Sciatic nerve (tissue), 2 donors: ENCODE measurements at places on chromosomes 1 and 21. TPM values are rescaled to one million over a fixed set of nuclear protein-coding genes. Genes with fewer than 3 reads are reported as not detected.

GRCh38 chr1:205350691-205351141 lies 6.0 kb downstream of the KLHDC8A start:
- no peak for DNase-seq

DNA sequence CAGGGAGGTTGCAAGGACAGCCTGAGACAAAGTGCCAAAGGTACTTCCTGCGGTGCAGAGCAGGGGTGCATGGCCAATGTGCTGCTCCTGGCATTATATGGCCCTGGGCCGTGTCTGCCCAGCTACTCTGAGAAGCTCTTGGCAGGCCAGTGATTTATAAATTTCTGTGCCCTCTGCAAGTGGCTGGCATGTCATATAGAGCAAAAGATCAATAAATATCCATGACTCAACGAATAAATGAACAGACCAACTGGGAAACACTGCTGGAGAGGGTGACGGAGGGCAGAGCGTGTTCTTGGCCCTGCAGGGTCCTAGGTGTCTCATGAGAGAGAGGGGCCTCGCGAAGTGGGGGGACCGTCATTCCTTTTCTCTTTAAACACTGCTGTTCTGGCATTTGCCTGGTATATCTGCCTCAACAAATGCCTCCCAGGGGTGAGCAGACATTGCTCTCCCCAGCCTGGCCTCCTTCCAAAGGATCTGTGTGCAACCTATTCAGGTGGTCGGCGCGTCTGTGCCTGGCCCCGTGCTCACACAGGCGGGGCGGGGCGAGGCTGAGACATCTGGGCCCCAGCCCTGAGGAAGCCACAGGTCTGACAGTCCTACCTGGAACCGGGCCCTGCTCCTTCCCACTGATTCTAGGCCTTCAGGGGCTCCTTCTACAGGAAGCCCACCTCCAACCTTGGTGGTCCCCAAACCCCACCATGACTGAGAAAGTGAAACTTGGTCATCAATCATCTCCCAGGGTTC lies 82.3 kb downstream of the MRPL37 start:
- no peak for DNase-seq

The C8A gene
- not detected for total RNA-seq

DNA sequence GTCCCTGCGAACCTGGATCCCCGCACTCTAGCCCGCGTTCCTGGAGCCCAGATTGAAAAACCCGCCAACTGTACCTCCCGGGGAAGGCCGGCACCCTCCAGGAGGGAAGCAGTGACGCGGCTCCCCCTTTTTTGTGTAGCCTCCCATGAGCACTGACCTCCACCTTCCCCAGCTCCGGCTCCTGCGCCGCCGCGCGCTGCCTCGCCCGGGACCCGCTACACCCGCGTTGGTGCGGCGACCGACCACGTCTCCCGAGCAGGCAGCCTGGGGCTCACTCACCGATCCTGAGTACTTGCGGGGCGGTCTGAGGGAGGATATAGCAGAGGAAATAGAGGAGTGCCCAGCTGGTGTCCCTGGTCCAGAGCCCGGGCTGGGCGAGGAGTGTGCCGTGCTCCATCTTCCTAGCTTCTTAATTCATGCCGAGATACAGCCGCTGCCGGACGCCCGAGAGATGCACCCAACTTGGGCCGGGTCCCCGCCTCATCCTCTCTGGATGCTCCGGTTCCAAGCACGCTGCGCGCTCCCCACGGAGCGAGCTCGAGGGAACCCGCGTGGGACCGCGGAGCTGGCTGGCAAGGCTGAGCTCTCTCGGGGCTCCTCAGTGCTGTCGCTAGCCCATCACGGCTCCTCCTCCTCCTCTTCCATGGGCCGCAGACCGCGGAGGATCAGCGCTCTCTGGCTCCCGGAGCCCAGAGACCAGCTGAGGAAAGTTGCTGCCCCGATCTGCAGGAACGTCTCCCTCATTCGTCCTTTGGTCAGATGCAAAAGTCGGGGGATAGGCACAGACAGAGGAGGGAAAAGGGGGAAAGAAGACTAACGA lies 482 bp downstream of the GRIK1 start:
- DNase-seq: peak; percentile 39

DNA sequence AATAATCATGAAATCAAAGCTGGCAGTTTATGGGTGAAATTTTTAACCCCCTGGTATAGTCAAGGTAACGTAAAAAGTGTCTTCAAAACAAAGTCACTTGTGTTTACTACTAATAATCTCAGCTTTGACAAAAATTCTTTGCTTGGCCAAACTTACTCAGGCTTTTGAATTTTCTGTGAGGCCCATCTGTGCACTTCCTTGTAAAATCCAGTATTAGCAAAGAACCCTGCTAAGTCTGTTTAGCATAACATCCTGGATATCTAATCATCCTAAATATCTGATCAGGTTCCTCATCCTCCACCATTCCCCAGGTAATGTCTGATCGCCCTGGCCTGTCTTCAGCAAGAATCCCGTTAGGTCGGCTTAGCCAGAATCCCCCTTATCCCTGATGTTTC lies 3.0 kb downstream of the LYST start:
- no peak for DNase-seq

The CAPN9 gene
- total RNA-seq: 0.13 TPM

The TTC39A gene
- 1.2 TPM for total RNA-seq

The SMCP gene
- total RNA-seq: not detected

- no peak for DNase-seq
Observed at GRCh38 chr1:167227934-167228378, 7.3 kb downstream of the POU2F1 start.

- no peak for DNase-seq
Observed at GRCh38 chr1:76027341-76027740, 47.2 kb upstream of the ST6GALNAC3 start.

- no peak for DNase-seq
Observed at GRCh38 chr1:42806593-42806992, 10.3 kb upstream of the ERMAP start.

GRCh38 chr21:45356251-45356650 lies 48.7 kb upstream of the COL18A1 start:
- DNase-seq: no peak

The ACOT11 gene
- 11.9 TPM for total RNA-seq

DNA sequence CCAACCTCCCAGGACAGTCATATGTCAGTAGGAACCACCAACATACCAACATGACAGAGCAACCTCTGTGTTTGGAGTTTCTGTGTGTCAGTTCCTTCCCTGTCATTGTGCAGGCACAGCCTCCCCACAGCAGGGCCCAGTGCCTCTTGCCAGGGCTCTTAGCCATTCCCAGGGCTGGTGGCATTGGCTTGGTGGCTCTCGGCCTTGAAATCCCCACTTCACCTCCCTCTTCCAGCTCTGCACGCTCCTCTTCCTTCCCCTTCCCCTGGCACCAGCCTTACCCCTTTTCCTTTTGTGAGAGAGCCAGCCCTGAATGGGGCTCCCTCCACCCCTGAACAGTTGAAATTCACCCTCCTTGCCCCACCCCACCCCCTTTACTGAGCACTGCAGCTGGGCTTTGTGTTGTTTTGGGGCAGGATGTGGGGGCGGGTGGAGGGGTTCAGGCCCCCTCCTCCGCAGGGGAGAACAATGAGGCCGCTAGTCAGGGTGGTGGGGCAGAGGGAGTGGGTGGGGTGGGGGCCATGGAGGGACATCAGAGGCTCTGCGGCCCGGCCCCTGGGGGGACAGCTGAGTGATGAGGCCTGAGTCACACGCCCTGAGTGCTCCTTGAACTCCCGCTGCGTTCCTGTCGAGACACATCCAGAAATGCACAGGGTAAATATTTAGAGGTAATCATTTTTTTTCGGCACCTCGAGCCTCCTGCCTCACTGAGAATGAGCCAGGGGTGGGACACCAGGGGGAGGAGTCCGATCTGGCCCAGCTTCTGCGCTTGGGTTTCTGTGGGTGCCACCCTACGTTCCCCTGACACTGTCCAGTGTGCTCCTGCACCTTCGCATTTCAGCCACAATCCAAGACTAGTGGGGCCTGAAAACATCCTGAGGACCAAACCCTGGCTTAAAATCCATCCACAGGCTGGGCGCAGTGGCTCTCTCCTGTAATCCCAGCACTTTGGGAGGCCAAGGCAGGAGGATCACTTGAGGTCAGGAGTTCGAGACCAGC lies 28.6 kb downstream of the LGR6 start:
- DNase-seq: no peak

The PTPRC gene
- 62.8 TPM for total RNA-seq

The MORC3 gene
- 58.8 TPM for total RNA-seq

- DNase-seq: no peak
Observed at GRCh38 chr1:226223786-226224244, 351 bp downstream of the MIXL1 start.

DNA sequence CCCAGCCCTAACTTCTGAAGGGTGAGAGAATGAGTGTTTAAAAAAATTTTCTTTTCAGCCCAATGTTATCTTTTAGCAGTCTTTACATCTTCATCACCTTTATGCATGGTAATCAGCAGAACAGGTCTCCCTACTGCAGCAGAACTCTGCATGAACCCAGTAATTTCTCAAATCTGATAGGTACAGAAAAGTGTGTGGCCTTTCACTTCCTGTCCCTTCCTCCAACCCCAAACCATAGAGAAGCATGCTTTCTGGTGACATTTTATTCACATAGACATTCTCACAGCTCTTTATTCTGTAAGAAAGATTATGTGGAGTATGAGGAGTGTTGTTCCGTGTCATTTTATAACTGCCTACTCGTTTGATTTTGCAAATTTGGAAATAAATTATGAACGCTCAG lies 68.6 kb downstream of the RPAP2 start:
- no peak for DNase-seq

- DNase-seq: no peak
Observed at GRCh38 chr1:206709772-206710459, 25.2 kb downstream of the MAPKAPK2 start.

The B4GALT2 gene
- 26.5 TPM for total RNA-seq

DNA sequence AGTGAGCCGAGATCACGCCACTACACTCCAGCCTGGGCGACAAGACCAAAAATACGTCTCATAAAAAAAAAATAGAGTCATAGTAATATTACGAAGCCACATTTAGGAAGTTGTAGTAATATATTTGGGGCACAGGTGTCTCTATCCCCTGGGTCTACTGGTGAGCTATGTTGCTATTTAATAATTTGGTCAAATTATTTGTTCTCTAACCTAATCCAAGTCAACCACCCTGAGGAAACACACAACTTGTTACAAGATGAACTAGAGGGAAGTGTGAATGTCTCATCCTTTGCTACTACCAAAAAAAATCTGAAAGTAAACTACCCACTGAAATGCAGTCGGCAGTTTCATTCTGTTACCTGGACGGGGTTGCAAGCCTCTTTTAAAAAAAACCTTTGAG lies 35.3 kb downstream of the RGS8 start:
- no peak for DNase-seq

DNA sequence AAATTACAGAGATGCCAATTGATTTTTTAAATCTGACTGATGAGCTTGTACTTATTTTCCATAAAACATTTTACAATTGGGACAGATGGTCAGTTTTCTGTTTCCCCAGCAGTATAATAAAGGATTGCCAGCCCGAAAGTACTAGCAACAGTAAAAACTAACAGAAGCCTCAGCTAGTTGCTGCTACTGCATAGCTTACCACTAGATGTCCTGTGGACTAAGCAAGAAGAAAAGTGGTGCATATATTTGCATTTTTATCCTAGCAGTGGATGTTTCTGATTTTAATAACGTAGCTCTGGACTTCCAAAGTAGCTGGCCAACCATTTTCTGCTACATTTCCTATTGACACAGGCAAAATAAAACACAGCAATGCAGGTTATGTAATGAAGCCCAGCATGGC lies 241.5 kb downstream of the BARHL2 start:
- no peak for DNase-seq

DNA sequence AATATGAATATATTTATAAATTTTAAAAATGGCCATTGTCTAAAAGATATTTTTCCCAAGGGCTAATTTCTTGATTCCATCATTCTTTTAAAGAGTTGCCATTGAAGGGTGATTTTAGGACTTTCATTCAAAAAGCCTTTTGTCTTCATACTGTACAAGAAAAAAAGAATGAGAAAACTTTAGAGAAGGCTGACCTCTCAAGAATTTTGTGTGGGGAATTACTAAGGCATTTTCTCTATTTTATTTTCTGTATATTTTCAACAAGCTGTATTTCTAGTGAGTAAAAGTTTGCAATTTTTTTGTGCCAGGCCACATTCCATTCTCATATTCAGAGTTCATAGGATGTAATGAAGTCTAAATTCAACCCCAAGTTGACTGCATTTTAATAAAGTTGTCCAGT lies 49.3 kb downstream of the IVNS1ABP start:
- no peak for DNase-seq

GRCh38 chr1:152960452-152961044 lies 9.9 kb upstream of the SPRR4 start:
- no peak for DNase-seq

DNA sequence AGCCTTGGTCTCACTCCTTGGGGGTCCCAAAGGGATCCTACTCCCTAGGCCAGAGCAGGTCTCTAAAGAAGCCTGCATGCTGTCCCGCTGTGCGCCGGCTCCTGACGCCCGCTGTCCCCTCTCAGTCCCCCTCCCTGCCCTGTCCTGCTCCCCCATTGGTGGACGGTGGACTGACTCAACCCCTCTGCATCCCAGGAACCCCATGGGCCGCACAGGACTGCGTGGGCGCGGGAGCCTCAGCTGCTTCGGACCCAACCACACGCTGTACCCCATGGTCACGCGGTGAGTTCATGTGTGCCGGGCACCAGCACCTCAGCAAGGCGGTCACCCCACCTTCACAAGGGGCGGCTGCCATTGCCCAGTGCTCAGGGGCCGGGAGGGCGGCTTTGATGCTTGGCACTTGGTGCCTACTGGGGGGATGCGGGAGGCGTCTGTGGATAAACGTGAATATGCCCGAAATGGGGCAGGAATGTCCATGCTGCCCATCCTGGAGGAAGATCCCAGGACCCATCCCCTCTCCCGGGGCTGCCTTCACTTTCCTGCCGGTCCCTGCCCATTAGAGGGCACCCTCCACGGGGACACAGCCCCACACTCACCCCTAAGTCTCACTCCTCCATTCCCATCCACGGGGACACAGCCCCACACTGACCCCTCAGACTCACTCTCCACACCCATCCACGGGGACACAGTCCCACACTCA lies 20.2 kb upstream of the LRRC3 start:
- DNase-seq: peak; percentile 48

GRCh38 chr1:58405660-58406059 lies 140.9 kb downstream of the OMA1 start:
- DNase-seq: no peak

The PRAMEF15 gene
- total RNA-seq: not detected

DNA sequence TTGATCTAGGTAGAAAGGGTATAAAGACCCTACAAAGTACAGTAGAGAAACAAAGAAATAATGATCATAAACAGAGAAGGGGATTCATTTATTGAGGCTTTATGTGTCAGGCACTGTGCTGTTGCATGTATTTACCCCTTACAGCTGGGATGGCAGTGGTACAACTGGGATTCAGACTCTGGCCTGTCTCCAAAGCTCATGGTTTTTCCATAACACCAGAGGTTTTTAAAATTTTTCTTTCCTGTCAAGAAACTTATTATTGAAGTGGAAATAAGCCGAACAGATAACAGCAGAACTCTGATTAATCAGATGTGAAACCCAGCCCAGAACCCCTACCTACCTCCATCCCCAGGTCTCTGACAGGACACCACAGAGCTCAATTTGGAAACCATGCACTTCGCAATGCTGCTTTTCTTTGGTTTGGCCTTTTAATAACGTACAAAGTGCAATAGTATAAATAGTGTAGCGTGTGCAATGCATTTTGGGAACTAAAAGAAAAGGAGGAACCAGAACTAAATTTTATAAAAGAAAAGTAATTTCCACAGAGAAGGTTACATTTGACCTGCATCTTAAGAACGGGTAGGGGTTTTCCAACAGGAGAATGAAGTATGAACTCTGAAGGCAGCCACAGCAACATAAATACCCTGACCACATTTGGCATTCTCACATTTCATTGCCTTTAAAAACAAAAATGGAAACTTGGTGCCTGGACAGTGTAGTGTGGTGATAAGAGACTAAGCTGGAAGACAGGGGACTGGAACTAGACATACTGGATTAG lies 92.0 kb upstream of the S1PR1 start:
- DNase-seq: no peak
